ENCODE measurements at places on chromosomes 7 and 10. TPM values are rescaled to one million over a fixed set of nuclear protein-coding genes. Genes with fewer than 3 reads are reported as not detected.

BAMBI gene
- total RNA-seq = 17.0 TPM

ZNF777 gene
- total RNA-seq = 15.9 TPM

- peak; percentile 82 for DNase-seq
- H3K4me1 ChIP-seq = peaks cover 4% of the 10 kb centered on the region
- no peaks in the 10 kb centered on the region for H3K36me3 ChIP-seq
- no peaks in the 10 kb centered on the region for H3K27me3 ChIP-seq
These were observed 435.8 kb upstream of the MGMT start for GRCh38 chr10:129030996-129031843.

- H3K36me3 ChIP-seq = no peaks in the 10 kb centered on the region
- peaks cover 20% of the 10 kb centered on the region for H3K27me3 ChIP-seq
- peak; percentile 32 for DNase-seq
- H3K27ac ChIP-seq = no peak overlapping the region
- no peak overlapping the region for H3K4me3 ChIP-seq
- H3K4me1 ChIP-seq = no peaks in the 10 kb centered on the region
These were observed 1158.5 kb upstream of the C7orf33 start for GRCh38 chr7:147432079-147432478.

- H3K27ac ChIP-seq = no peak overlapping the region
- no peaks in the 10 kb centered on the region for H3K36me3 ChIP-seq
These were observed 171.2 kb downstream of the PTPRN2 start for GRCh38 chr7:158416283-158416933.

NPVF gene
- total RNA-seq = not detected

- H3K27me3 ChIP-seq = no peaks in the 10 kb centered on the region
- peak; percentile 39 for DNase-seq
- no peak overlapping the region for H3K27ac ChIP-seq
- H3K36me3 ChIP-seq = peaks cover 4% of the 10 kb centered on the region
- H3K4me1 ChIP-seq = peaks cover 8% of the 10 kb centered on the region
These were observed 226.4 kb upstream of the HABP2 start for GRCh38 chr10:113326160-113327111.

- H3K4me1 ChIP-seq = no peaks in the 10 kb centered on the region
- no peak overlapping the region for H3K4me3 ChIP-seq
- H3K36me3 ChIP-seq = no peaks in the 10 kb centered on the region
- no peaks in the 10 kb centered on the region for H3K27me3 ChIP-seq
These were observed 121.0 kb upstream of the LANCL2 start for GRCh38 chr7:55244006-55244745.

IQUB gene
- total RNA-seq = 0.39 TPM

DNA sequence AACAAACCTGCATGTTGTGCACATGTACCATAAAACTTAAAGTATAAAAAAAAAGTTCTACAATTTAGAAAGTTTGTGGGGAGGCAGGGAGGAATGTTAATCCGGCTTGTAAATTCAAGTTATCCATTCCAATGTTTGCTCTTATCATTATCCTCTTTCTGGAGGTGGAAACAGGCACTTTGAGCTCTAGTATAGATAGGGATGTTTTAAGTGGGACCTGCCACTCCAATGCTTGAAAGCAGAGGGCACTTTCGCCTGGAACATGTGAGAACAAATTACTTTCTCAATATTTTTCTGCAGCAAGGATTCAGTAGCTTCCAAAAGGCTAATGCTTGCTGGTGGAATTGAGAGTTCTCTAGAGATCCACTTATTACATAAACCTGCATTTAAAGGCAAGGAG, 45.6 kb downstream of the FEZF1 start:
- H3K27ac ChIP-seq = no peak overlapping the region
- no peak overlapping the region for H3K4me3 ChIP-seq
- H3K27me3 ChIP-seq = no peaks in the 10 kb centered on the region
- no peaks in the 10 kb centered on the region for H3K36me3 ChIP-seq
- DNase-seq = no peak

ASZ1 gene
- total RNA-seq = not detected

TAS2R5 gene
- total RNA-seq = 0.92 TPM

DNA sequence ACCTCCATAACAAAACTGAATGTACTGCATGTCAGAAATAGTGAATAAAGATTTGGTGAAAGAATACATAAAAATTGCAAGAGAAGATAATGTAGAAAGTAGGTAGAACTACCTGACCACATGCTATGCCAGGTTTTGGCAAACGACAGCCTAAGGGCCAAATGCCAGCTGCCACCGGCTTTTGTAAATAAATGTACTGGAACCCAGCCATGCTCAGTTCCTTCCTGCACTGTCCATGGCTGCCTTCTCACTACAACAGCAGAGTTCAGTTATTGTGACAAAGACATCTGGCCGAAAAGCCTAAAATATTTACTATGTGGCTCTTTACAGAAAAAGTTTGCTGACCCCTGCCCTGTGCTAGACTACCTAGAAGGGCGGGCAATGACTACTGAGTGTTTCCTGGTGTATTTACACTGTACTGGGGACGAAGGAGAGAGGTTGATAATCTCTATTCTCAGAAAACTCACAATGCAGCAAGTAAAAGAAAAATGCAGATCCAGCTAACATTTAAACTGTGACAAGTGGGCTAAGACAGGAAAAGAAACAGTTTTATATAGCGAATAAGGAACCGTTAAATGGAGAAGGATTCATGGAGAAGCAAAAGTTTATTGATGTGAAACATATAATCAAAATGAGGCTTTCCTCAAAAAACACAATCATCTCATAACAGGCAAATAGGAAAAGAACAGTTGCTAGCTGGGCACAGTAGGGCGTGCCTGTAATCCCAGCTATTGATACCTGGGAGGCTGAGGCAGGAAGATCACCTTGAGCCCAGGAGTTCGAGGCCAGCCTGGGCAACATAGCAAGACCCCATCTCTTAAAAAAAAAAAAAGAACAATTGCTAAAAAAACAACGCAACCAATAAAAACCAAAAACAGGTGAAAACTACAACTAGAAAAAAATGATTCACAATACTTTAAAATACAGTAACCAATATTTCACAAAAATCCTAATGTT, 13.7 kb downstream of the KIN start:
- no peaks in the 10 kb centered on the region for H3K4me1 ChIP-seq
- no peak overlapping the region for H3K27ac ChIP-seq
- peaks cover 21% of the 10 kb centered on the region for H3K36me3 ChIP-seq

DNA sequence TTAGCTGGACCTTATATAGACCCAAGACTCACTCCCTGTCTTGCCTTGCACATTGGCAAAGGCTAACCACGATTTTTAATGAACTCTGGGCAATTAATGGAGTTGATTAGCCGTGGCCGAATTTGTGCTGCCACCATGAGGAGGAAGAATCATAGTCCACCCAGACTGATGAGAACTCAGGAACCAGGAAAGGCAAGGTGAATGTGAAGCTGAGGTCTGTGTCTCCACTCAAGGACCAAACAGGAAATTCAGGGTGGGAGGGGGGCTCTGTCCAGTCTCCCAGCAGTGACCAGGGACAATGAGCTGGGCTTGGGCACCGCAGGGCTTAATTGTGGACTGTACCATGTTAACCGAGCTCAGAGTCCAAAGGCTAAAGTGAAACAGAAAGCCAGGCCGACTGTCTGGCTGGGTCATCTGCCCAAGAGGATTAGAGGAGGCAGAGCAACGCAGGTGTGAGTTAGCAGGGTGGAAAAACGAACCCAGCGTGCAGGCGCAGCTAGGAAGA, 127.0 kb upstream of the JCAD start:
- H3K4me1 ChIP-seq = no peaks in the 10 kb centered on the region
- no peak overlapping the region for H3K4me3 ChIP-seq
- H3K27me3 ChIP-seq = no peaks in the 10 kb centered on the region

FZD1 gene
- total RNA-seq = 0.61 TPM

DNA sequence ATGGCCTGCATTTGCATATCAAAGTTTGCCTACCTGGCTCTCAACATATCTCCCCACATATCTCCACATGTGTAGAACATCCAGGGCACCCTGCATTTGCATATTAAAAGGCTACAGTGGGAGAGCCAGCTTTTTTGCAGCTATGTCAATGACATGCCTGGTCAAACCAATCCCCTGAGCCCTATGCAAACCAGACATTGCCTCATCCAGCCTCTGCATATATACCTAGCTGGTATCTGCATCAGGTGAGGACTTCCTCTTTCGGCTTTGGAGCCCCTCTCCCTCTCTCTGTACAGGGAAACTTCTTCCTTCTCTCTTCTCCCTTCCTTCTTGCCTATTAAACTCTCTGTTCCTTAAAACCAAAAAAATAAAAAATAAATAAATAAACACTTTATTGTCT, 142.7 kb upstream of the STEAP4 start:
- H3K36me3 ChIP-seq = no peaks in the 10 kb centered on the region
- H3K27me3 ChIP-seq = no peaks in the 10 kb centered on the region
- no peak overlapping the region for H3K4me3 ChIP-seq
- H3K27ac ChIP-seq = no peak overlapping the region

GRCh38 chr10:29502351-29502750, 132.4 kb downstream of the SVIL start:
- no peak overlapping the region for H3K4me3 ChIP-seq
- no peaks in the 10 kb centered on the region for H3K27me3 ChIP-seq
- no peak for DNase-seq
- H3K36me3 ChIP-seq = peaks cover 6% of the 10 kb centered on the region
- no peak overlapping the region for H3K27ac ChIP-seq

- no peak for DNase-seq
- H3K27ac ChIP-seq = no peak overlapping the region
- H3K27me3 ChIP-seq = no peaks in the 10 kb centered on the region
- peaks cover 18% of the 10 kb centered on the region for H3K36me3 ChIP-seq
These were observed 55.8 kb upstream of the LANCL2 start for GRCh38 chr7:55309040-55309991.

- no peak for DNase-seq
- H3K27ac ChIP-seq = no peak overlapping the region
- H3K4me1 ChIP-seq = no peaks in the 10 kb centered on the region
- no peaks in the 10 kb centered on the region for H3K36me3 ChIP-seq
- H3K4me3 ChIP-seq = no peak overlapping the region
These were observed 24.9 kb downstream of the STEAP4 start for GRCh38 chr7:88281749-88282148.

DNA sequence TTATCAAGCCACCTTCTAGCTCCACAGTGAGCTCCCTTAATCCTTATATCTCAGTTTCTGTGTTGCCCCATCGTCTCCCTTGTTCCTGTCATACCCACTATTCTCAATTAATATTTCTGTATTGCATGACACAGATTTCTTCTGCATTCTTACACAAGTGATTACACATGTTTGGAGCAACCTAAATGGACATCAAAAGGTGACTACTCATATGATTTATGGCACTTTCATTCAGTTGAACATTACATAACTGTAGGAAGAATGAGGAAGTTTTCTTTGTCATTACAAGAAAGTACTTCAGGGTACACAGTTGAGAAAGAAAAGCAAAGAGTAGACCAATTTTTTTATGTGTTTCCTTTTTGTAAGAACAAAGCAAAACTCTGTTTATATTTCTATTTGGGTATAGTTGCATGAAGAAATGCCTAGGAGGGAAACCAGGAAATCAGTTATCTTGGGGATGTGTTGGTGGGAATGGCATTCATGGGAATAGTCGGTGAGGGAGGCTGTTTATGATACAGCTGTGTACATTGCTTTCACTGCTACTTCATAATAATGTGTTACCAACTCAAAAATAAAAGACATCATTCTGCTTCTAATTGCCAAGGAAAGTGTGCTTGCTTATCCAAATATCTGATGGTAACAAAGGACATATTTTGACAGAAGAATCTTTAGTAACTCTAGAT, 23.6 kb upstream of the PRSS37 start:
- no peak overlapping the region for H3K27ac ChIP-seq
- no peaks in the 10 kb centered on the region for H3K4me1 ChIP-seq
- H3K36me3 ChIP-seq = no peaks in the 10 kb centered on the region
- no peaks in the 10 kb centered on the region for H3K27me3 ChIP-seq
- H3K4me3 ChIP-seq = no peak overlapping the region

- no peaks in the 10 kb centered on the region for H3K4me1 ChIP-seq
- H3K27me3 ChIP-seq = peaks cover 19% of the 10 kb centered on the region
- no peaks in the 10 kb centered on the region for H3K36me3 ChIP-seq
- no peak for DNase-seq
- H3K4me3 ChIP-seq = no peak overlapping the region
These were observed 168.0 kb downstream of the GNAI1 start for GRCh38 chr7:80302636-80303035.
